ENCODE measurements at places on chromosomes 7 and 10.

GRCh38 chr7:134356421-134356936 lies 39.7 kb upstream of the SLC35B4 start:
- DNase-seq, result no peak

GRCh38 chr7:100786323-100786722 lies 41.0 kb downstream of the EPHB4 start:
- no peak for DNase-seq

DNA sequence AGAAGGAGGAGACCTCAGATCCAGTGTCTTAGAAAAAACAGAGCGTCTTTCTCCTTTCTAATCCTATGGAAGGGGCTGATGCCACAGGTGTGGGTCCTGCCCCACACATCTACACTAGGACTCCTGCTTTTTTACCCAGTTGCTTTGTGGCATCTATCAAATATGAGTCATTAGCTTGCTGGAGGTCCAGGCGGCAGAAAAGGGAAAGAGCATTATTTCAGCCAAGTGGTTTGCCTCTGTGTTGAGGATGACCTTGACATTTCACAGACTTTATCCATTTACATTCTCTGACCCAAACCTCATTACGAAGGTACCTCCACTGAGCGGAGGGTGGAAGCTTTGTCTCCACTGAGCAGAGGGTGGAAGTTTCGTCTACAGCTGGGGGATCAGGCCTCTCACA lies 308.4 kb upstream of the KLF6 start:
- DNase-seq, result no peak

DNA sequence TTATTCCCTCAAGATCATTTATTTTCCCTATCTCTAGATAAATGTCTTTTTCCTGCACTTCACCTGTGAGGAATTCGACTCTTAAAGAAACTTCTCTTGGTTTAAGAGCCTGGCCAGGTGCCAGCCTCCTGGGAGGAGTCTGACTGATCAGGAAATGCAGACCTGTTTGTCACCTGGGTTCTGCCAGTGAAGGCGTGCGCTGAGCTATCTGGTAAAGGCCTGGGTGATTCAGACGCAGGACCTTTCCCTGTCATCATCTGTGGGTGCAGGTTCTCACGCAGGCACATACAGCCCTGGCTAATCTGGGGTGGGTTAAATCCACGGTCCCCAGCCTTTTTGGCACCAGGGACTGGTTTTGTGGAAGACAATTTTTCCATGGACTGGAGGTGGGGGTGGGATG lies 65.3 kb upstream of the AQP1 start:
- no peak for DNase-seq

GRCh38 chr7:129612112-129613015 lies 844 bp downstream of the NRF1 start:
- DNase-seq, result no peak

DNA sequence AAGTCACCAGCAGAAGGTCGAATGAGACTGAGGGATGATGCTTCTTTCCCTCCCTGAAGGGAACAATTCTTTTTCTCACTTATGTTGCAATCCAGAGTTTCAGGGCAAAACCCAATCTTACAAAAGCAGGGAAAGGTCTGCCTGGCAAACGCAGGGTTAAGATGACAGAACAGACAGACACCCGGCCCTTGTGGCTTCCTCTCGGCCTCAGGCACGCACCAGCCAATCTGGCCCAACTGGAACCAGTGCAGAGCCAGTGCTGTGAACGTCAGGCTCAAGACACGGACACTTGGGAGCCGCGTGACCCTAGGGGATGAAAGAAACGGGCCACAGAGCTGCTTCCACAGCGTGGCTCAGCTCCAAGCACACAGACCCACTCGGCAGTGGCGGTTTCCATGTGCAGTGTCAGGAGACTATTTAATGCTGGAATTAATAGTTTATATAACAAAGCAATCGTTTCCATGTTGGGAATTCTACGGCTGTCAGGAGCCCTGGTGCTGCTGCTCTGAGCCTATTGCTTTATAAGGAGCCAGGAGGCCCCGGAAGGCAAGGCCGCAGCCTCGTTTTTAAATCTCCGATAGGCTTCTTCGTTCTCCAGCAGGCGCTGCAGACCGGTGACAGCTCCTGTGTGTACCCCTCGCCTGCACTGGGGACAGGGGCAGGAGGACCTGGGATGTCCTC lies 198.4 kb downstream of the DIP2C start:
- no peak for DNase-seq

DNA sequence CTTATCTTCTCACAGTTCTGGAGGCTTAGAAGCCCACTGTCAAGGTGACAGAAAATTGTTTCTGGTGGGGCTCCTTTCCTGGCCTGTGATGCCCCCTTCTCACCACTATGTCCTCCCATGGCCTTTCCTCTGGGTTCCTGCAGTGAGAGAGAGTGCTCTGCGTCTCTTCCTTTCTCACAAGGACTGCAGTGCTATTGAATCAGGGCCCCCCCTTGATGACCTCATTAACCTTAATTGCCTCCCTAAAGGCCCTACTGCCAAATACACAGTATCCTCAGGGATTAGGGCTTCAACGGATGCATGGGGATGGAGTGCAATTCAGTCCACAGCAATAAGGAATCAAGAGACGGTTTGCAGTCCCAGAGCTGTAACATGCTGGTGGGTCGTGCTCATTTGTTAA lies 82.0 kb upstream of the GRB10 start:
- no peak for DNase-seq

- no peak for DNase-seq
Observed at GRCh38 chr7:16803881-16804673, 722 bp downstream of the AGR2 start.
